ENCODE measurements at places on chromosomes 11 and 22.

DNA sequence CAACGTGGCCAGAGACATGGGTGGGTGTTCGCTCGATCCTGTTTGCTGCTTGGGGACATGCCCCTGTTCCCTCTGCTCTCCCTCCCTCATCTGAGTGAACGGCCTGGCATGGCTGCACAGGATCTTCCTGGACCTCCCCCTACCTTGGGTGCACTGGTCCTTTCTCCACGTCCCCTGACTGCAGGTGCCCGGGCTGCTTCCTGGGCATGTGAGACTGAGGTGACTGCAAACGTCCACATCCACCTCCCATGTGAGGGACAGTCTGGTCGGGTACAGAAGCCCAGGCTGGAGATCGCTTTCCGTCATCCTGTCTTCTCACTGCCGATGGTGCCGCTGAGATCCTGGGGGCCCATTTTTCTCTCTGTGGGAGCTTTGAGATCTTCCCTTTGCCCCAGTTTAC, 11.8 kb downstream of the SULT4A1 start:
- no peak for DNase-seq

- DNase-seq: no peak
Measured at GRCh38 chr11:7546324-7546791, 32.6 kb downstream of the PPFIBP2 start.

- peak; percentile 3 for DNase-seq
Measured at GRCh38 chr11:132318421-132319157, 948.2 kb downstream of the NTM start.

- no peak for DNase-seq
Measured at GRCh38 chr11:128884054-128884453, 7.1 kb upstream of the KCNJ5 start.

GRCh38 chr22:50713571-50714056, 24.4 kb upstream of the ACR start:
- no peak for DNase-seq

DNA sequence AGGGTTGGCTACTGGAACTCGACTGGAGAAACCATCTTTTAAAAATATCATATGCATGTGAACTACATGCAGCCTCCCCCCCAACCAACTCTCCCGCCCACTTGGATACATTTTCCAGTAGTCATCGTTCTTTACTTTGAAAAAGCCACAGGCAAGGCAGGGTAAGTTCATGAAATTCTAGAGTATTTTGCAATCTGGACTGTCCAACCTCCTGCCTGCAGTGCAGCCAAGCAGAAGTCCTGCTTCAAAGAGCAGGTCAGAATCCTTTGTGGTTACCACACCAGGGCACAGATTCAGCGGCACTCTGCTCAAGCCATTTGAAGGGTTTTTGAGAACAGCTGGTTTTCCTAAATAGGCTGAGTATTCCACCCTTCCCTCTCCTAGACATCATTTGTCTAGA, 12.1 kb downstream of the ELF5 start:
- no peak for DNase-seq

GRCh38 chr11:88312628-88313027, 24.9 kb downstream of the CTSC start:
- no peak for DNase-seq

- no peak for DNase-seq
Measured at GRCh38 chr11:88307749-88308425, 29.6 kb downstream of the CTSC start.

DNA sequence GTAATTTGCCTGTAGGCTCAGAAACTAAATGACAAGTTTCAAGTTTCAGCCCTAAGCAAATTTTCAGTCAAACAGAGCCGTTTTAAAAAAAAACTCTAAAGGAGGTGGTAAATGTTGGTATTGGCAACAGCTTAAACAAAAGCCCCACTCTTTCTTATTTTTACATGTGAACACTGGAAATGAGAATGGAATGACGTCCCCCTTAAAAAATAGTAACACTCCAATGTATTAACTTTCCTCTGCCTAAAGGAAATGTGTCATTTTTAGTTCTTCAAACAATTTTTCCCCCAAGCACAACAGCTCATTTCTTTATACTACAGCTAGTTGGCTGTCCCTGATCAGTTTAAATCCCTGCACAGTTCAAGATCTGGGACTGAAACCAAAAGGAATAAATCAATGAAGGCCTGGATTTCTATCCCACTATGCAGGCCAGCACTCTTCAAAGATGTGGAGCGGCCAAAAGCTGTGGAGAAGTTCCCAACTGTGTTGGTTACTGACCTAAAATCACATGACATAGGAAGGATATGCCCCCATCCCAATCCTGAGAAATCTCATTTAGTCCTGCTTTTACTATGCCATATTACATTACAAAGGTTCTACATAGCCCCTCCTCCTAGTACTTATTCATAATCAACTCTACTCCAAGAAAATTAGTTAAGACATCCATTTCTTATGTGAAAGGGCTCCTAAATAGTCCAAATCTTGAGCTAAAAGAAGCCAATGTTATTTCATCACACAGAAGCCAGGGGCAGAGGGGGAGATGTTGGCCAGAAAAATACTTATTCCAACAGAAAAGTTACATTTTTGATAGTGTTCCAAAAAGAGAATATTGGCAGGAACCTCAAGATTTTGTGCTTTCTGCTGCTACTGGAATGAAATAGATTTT, 95.9 kb downstream of the CADM1 start:
- DNase-seq: no peak

GRCh38 chr11:126522606-126523005, 167.1 kb downstream of the ST3GAL4 start:
- DNase-seq: no peak

DNA sequence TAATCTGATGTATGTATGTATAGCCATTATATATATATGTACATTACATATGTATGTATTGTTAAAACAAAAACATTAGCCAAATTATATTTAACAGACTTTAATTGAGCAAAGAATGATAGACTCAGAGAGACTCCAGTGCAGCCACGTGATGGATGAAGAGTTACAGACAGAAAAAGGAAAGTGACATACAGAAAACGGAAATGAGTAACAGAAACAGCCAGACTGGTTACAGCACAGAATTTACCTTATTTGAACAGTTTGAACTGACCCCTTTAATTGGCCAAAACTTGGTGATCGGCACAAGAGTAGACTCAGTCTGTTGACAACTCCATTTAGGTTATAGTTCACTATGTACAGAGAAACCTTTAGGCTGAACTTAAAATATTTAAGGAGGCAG, 35.0 kb downstream of the CHORDC1 start:
- DNase-seq: no peak

DNA sequence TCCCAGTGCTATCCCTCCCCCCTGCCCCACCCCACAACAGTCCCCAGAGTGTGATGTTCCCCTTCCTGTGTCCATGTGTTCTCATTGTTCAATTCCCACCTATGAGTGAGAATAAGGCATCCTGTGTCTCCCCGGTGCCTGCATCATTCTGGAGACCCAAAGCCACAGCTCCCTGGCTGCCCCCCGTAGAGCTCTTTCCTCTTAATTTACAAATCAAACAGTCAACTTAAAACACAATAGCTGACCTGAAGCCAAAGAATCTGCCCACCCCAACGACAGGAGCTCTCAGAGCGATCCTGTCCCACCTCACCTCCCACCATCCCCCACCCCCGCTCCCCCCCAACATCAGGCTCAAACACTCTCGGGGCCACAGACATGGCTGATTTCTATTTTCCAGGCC, 558.3 kb downstream of the BRD1 start:
- no peak for DNase-seq

GRCh38 chr11:59756558-59756840, 1.3 kb downstream of the STX3 start:
- no peak for DNase-seq

- peak; percentile 77 for DNase-seq
Measured at GRCh38 chr11:72724851-72725723, 27.1 kb downstream of the ARAP1 start.

DNA sequence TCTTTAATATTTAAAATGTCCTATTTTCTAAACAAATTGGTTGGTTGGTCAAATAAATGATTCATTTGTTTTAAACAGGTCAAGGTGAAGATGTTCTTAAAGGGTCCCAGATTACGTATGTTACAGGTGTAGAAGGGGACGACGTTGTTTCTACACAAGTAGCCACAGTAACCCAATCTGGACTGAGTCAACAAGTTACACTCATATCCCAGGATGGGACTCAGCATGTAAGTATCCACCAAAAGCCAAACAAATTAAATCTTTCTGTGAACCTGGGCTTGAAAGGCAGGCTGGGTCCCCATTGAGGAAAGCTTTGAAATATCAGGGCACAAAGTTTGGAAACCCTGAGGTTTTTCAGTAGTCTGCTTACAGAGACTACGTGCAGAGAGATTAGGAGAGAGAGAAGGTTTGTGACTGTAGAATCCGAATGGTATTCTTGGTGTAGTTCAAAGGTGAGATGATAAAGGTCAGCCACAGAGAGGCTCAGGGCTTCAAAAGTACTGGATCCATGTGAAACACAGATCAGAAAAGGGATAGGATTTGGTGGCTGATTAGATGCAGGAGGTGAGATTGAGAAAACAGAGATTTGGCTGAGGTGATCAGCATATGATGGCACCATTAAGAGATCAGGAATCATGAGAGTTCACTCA, 51.7 kb downstream of the ZNF143 start:
- DNase-seq: no peak

GRCh38 chr22:37679670-37680069, 4.2 kb downstream of the LGALS1 start:
- DNase-seq: no peak

- DNase-seq: no peak
Measured at GRCh38 chr11:72308226-72309073, 64.5 kb upstream of the PHOX2A start.

GRCh38 chr11:72681226-72682153, 7.3 kb upstream of the PDE2A start:
- DNase-seq: no peak

- DNase-seq: no peak
Measured at GRCh38 chr22:37865510-37865909, 16.3 kb downstream of the EIF3L start.

DNA sequence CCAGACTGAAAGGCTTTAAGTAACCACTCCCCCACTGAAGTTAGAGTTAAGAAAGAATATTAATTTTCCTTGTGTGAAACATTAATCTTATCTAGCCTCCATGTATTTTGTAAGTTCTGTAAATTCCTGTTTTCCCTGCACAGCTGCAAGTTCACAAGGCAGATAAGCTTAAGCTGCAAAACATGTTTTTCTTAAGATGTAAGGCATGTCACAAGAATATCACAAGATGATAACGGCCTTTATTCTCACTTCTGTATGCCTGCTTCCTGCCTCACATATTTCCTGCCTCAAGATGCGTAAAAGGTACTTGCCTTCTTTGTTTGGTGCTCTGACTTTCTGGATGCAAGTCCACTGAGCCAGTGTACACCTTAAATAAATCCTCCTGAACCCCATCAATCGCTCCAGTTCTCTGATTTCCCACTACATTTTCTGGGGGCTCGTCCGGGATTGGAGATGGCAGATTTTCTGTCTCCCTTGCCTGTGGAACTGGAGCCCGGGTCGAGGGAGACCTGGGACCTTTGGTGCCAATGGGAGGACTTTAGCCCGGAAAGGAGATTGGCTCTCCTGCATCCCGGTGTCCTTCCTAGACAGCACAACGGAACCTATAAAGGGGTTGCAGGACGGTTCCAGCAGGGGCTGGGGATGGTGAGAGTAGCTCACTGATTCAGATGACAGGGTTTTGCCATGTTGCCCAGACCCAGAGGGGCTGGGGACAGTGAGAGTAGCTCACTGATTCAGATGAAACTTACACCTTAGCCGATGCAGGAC, 30.2 kb downstream of the PPARA start:
- no peak for DNase-seq

DNA sequence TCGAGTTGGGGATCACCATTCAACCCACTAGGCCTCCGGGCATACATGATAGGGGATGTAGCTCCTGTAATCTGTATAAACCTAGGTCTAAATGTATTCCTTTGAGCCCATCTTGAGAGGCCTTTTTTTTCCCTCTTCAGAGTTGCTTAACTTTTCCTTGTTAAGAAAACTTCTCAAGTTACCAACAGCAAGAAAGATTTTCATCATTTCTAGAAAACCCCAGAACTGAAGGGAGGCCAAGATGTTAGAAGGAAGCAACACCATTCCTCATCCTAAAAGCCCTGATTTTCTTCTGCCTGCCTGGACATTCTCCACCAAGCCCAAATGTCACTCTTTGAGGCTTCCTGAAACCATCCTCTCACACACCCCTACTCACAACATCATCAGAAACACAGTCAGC, 79.4 kb downstream of the TMPRSS5 start:
- DNase-seq: no peak

DNA sequence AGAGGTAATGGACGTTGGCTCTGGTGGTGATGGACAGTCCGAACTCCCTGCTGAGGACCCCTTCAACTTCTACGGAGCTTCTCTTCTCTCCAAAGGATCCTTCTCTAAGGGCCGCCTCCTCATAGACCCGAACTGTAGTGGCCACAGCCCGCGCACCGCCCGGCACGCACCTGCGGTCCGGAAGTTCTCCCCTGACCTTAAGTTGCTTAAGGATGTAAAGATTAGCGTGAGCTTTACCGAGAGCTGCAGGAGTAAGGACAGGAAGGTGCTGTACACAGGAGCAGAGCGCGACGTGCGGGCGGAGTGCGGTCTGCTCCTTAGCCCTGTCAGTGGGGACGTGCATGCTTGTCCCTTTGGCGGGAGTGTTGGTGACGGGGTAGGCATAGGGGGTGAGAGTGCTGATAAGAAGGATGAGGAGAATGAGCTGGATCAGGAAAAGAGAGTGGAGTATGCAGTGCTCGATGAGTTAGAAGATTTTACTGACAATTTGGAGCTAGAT, 6.1 kb downstream of the DGCR8 start:
- no peak for DNase-seq

- DNase-seq: no peak
Measured at GRCh38 chr11:3101921-3102640, 44.9 kb upstream of the CARS1 start.

GRCh38 chr22:26828311-26828710, 170.9 kb downstream of the MIAT start:
- DNase-seq: no peak

GRCh38 chr11:16186680-16187079, 169.7 kb downstream of the SOX6 start:
- no peak for DNase-seq

DNA sequence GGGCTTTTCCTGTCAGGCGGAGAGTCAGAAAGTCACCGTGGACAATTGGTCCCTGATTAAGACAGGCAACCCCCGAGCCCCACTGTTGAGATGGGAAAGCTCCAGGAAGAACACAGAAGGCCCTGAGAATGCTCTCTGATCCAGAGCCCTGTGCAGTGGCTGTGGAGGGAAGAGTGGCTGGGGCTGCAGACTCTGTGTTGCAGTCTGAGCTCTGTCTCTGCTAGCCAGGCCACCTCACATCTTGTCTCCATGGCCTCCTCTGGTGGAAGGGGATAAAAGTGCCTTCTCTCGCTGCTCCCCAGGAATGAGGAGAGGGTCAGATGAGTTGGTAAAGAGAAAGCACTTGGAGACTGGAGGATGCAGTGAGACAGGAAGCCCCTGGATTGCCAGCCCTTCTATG, 141.2 kb downstream of the CEP164 start:
- no peak for DNase-seq

GRCh38 chr11:72321381-72321996, 77.5 kb upstream of the PHOX2A start:
- no peak for DNase-seq

All from activated T-cell treated with anti-CD3 and anti-CD28 coated beads, Interleukin-2, amount 50 U/mL, for 72 hours (primary cell).